ENCODE measurements at places on chromosomes 11 and 22.

- DNase-seq, result no peak
These were observed 6.0 kb upstream of the SLC35C1 start for GRCh38 chr11:45798793-45799441.

GRCh38 chr11:128194216-128194615 is 393.1 kb downstream of the ETS1 start:
- no peak for DNase-seq

- no peak for DNase-seq
These were observed 63.0 kb downstream of the TP53I11 start for GRCh38 chr11:44887636-44888035.

- DNase-seq, result peak; percentile 61
These were observed 60.2 kb downstream of the NTM start for GRCh38 chr11:131430473-131431208.

DNA sequence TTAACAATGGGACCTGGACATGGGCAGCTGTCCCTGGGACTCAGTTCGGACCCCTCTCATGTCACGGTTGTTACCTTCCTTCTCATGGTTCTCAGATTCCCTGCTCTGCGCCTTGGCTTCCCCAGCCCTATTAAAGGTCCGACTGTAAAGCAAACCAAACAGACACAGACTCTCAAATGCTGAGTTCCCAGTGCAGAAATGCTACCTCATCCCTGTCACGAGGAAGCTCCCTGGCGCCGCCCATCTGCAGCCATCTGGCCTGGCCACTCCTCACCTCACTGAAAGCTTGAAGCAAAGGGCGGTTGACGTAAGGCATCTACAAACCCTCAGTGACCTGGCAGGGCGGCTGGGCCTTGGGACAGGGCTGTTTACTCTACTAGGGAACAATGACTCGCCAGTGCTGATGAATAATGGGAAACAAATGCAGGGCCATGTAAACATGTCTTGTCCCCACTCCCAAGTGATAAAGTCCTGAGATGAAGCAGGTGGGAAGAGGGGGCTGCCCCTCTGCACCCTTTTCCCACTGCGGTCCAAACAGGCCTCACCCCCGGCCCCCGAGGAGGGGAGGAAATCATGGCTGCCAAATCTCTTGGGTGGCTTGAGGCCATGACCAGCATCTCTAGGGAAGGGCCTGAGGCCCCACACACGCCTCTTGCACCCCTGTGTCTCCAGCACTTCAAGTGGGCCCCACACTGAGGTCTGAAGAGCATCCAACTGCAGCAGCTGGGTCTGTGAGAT is 49.3 kb downstream of the SCUBE1 start:
- DNase-seq, result no peak

GRCh38 chr11:127057126-127057525 is 56.6 kb upstream of the KIRREL3 start:
- no peak for DNase-seq

DNA sequence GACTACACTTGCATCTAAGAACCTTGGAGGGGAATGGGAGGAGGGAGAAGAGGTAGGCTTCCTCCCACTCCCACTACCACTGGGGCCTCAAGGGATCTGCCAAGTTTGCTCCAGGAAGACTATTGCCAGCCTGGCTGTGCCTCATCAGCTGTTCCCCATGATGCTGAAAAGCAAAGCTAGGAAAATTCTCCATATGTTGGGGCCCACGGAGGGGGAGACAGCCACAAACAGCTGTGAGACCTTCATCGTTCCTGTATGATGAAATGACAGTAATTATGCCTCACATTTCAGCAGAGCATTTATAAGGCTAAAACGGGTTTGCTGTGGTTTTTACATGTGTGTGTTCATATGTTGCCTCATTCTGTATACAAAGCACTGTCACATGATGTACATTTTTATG is 6.7 kb downstream of the DSCAML1 start:
- no peak for DNase-seq

GRCh38 chr11:1939006-1939625 is 8.0 kb upstream of the MRPL23 start:
- DNase-seq, result peak; percentile 66

- DNase-seq, result no peak
These were observed 86.3 kb downstream of the MORC2 start for GRCh38 chr22:30882184-30882717.

- DNase-seq, result peak; percentile 6
These were observed 1390.0 kb upstream of the RAG2 start for GRCh38 chr11:37988031-37988430.

DNA sequence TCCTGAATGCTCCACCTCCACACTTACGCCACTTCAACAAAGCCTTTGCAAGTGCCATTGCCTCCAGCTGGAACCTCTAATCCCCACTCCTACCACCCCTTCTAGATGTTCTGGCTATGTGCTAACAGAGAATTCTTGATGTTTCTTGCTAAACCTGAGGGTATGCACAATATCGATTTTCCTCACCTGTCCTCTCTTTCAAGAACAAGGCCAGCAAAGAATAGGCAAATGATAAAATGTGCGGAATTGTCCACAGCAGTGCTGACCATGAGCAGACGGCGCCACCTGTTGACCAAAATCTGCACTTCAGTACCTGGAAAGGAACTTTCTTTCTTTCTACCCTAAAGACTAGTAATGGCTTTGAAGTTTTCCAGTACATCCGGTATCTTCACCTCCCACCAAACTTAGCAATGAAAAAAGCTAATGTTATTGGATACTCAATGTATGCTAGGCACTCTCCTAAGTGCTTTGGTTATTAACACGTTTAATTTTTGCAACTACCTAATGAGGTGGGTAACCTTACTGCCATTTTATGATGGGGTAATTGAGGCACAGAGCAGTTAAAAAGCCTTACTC is 3.4 kb downstream of the TIMM10 start:
- DNase-seq, result peak; percentile 44

- no peak for DNase-seq
These were observed 90.1 kb downstream of the TYR start for GRCh38 chr11:89267660-89268302.

GRCh38 chr11:96337541-96338431 is 5.2 kb downstream of the MAML2 start:
- DNase-seq, result peak; percentile 69

DNA sequence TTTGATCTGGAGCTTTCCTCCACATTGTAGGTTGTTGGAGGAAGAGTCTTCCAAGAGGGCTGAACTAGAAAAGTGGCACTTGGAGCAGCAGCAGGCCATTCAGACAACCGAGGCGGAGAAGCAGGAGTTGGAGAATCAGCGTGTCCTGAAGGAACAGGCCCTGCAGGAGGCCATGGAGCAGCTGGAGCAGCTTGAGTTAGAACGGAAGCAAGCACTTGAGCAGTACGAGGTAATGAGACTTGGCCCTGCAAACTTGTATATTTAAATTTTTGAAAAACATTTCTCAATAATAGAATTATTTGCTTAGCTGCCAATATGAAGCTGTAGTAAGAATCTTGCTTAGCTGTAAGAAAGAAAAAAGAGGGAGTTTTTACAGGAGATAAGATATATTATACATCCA is 84.0 kb downstream of the SWAP70 start:
- DNase-seq, result no peak

- DNase-seq, result no peak
These were observed 13.3 kb downstream of the TSPO start for GRCh38 chr22:43164636-43165035.

GRCh38 chr11:46918788-46919513 is 601 bp upstream of the LRP4 start:
- DNase-seq, result no peak

DNA sequence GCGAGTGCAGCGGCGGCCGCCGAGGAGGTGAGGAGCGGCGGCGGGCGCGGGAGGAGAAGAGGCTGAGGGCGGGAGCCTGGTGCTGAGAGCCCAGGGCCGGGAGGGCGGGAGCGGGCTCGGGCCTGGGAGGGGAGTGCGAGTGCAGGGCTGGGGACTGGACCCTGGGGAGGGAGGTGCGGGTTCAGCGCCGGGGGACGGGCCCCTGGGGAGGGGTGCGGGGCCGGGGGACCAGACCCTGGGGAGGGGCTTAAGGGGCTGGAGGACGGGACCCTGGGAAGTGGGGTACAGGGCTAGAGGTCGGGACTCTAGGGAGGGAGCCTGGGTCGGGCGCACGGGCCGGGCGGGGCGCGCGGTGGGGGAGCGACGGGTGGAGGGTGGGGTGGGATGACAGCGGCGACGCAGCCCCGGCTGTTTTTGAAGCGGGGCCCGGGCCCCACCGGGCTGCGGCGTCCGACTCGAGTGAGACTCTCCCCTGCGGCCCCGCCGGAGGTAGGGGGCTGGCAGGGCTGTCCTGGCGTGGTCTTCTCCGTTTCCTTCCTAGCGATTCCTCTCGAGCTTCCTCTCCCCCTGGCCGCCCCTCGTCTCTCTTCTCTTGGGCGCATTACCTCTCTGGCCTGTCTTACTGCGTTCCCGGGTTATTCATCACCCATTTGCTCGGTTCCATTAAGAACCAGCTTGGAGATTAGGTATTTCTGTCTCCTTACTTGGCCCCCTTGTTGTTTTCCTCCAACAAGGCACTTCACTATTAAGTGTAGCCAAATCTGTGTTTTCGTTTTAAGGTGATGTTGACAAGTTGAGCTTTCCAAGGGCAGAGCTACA is 754 bp downstream of the NUP50 start:
- DNase-seq, result peak; percentile 21

DNA sequence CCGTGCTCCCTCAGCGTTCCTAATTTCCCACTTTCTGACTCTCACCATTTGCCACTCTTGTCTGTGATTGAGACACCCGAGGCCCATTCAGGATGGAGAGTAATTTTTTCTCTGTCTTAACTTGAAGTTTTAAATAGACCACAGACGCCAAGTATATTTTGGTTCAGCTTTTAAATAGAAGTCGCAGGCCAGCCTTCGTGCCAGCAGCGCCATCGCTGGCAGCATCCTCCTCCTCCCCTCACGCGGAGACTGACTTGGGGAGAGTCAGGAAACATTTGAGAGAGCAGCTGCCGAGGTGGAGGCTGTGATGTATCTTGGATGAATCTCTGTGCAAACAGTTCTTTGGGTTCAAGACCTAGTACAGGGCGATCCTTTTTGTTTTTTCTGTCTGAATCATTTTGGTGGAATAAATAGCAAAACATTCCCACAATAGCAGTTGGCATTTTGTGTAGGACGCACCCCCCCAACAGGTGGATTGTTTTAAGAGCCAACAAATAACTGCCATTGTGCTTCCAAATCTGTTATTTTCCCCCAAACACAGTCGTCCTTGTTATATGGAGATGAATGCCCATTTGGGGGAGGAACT is 889 bp upstream of the DMC1 start:
- DNase-seq, result peak; percentile 16

DNA sequence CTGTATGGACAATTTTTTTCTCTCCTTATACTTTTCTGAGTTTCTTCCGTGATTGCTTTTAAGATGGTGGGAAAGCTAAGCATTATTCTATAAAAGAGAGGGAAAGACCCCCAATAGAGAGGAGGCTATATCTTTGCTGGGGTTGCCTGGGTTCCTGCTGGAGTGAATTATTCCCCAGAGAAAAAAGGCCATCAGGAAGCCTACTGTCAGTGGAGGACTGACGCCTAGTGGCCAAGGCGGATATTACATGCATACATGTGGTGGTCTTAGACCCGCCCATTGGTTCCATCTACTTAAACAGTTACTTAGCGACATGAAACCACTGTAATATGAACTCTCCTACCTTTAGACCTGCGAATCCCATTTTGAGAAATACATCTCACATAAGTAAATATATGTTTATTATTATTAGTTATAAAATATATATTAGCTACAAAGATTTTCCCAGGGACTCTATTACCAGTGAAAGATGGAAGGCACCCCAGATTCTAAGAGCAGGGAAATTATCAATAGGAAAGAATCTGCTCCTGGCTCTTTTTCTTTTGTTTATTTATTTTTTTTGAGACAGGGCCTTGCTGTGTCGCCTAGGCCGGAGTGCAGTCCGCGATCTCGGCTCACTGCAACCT is 15.7 kb upstream of the PGA3 start:
- peak; percentile 65 for DNase-seq

DNA sequence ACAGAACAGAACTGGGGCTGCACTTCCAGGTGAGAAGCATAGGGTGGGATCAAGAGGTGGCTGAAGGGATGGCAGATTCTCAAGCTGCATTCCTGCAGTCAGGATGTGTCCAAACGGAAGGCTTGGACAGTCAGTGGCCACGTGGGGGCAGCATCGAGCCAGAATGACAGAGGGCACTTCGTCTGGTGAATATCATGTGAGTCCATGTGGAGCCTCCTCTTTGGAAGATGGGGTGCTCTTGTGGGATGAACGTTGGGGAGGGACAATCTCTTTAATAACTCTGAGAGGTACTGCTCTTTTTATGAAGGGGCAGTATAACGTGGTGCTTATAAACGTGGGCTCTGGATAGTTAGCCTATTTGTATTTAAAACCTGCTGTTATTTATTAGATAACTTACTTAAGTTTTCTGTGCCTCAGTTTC is 154.9 kb upstream of the NAV2 start:
- DNase-seq, result peak; percentile 69

GRCh38 chr11:62664405-62665074 is 470 bp downstream of the C11orf98 start:
- DNase-seq, result peak; percentile 49

DNA sequence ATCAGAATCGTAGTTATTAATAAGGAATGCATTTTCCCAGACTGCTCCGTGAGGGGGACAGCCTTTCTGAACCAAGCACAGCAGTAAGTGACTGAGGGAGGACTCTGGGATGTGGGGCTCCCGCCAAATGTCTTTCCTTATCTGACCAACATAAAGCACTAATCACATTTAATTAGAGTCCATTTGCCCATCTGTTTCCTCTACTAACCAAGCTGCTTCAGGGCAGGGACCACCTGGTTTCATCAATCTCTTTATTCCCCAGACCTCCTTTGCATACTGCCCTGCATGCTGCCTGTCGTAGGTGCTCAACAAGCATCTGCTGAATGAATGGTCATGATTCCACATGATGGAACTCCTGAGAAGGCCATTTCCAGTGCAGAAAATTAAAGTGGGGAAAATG is 29.4 kb downstream of the SMCO4 start:
- DNase-seq, result no peak

GRCh38 chr11:112961751-112962578 is 745 bp downstream of the NCAM1 start:
- DNase-seq, result no peak

- DNase-seq, result no peak
These were observed 99.6 kb downstream of the KIAA1671 start for GRCh38 chr22:25051983-25052710.

DNA sequence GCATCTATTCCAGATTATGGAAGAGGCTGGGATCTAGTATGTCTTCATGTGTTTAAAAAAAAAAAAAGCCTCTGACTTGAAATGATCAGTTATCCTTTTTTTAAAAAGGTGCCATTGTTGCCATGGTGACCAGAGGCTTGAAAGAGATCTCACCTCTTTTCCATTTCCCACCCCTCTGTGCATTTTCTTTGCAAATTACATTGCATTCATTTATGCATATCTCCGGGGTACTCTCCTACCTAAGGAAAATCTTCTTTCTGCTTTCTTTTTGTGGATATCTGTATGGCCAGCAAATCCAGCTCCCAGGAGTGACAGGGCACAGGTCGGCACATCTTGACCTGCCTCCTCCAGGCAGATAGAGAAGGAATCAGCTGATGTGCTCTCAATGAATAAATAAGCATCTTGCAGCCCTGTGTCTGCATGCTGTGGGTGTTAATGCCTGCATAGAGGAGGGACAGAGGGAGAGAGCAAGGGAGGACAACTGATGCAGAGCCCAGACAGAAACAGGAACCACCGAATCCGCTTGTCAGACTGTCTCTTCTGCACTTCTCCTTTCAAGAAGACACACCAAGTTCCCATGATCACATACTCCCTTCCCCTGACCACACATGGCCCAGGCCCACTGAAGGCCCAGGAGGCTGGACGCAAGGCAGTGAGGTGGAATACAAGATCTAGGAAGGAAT is 50.9 kb downstream of the CWC15 start:
- no peak for DNase-seq

- no peak for DNase-seq
These were observed 3.4 kb downstream of the TSKU start for GRCh38 chr11:76786441-76787014.

Measured in fibroblast of skin of abdomen (primary cell).